Caki2 (cell line): ENCODE measurements at places on chromosomes 2 and 18. TPM values are rescaled to one million over a fixed set of nuclear protein-coding genes. Genes with fewer than 3 reads are reported as not detected.

Gene ANTXR1
- 1.1 and 2.0 TPM in 2 replicates for total RNA-seq

DNA sequence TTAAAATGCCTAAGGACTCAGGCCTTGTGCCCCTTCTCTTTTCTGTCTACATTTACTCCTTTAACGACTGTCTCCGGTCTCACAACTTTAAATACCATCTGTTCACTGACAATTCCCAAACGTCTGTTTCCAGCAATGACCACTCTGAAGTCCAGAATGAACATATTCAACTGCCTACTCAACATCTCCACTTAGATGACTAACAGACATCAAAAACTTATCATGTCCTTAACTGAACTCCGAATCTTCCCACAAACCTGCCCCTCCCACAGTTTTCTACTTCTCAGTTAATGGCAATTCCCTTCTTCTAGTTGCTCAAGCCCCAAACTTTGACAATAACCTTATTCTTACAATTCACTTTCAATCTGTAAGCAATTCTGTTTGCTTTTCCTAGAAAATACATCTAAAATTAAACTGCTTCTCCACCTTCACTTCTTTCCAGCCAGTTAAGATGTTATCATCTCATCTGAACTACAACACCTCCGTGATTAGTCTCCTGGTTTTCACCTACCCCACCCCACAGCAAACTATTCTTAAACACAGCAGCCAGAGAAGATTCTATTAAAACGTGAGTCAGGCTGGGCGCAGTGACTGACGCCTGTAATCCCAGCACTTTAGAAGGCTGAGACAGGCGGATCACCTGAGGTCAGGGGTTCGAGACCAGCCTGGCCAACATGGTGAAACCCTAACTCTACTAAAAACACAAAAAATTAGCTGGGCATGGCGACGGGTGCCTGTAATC, 2.8 kb downstream of the C1D start:
- DNase-seq: no peak

Gene FLACC1
- 1.2 TPM in 1 of 2 replicates, not detected in the other for total RNA-seq

DNA sequence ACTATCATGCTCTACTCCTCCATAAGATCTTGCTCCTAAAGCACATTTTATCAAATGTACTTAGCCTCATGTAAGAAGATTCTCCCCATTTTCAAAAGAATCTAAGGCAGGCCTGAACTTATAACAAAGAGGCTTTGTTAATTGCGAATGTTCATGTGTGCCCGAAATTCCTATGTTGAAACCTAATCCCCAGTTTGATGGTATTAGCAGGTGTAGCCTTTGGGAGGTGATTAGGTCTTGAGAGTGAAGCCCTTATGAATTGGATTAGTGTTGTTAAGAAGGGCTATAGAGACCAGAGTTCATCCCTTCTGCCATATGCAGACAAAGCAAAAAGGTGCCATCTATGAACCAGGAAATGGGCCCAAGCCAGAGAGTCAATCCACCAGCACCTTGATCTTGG, 234.5 kb downstream of the PAX3 start:
- DNase-seq: no peak
